ENCODE measurements at places on chromosomes 11 and 22.

DNA sequence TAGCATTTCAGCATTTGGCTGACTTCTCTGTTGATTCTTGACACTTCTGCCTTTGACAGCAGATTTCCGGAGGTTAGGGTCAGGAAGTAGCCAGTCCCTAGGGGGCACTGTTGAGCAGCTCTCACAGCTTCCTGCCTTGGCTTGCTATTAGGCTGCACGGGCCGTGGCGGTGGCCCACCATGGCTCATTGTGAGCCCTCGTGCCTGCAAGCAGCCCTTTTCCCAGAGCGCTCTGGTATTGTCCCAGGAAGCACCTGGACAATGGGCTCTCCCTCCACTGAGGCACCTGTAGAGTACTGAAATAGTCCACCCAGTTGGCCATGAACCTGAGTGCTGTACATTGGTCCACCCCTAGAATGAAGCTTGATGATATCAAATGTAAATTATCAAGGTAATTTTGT, 100.2 kb upstream of the GAL start:
- no peak for DNase-seq

- peak; percentile 51 for DNase-seq
These were observed 101.8 kb downstream of the USP35 start for GRCh38 chr11:78290293-78291176.

DNA sequence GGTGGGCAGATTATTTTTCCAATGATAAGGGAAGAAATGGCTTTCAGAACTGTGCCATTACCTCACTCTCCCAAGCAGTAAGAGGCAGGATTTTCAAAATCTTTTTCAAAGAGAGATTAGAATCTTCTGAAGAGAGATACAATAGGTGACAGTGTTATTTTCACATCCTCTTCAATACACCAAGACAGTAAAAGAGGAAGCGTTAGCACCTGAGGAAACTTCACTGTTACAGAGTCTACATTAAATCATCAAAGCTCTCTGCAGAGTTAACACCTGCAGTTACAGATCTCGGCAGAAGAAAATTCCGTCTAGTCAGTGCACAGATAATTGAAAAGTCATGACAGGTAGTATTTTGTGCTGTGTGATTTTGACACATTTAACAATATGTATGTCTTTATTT, 144.9 kb downstream of the PGR start:
- DNase-seq: no peak

DNA sequence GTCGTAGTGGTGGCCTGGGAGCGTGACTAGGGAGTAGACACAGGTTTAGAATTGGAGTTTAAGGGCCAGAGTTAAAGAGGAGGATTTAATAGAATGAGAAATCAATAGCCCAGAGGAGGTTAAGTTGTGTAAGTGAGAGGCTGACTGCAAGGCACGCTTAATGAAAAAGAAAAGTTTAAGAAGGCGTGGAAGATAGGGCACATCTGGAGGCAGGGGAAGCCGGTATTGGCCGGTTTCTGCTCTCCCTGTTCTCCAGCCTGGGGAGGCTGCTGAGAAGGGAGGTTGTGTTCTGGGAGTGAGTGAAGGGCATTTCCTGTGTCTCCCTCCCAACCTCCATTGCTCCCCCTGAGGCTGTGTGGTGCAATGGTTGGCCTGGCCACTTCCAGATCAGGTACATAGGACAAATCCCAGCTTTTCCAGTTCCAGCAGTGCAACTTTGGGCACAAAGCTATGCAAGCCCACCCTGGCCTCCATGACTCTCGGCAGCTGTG, 6.3 kb downstream of the GRIK4 start:
- no peak for DNase-seq

- DNase-seq: no peak
These were observed 38.0 kb upstream of the PICALM start for GRCh38 chr11:86106916-86107315.

DNA sequence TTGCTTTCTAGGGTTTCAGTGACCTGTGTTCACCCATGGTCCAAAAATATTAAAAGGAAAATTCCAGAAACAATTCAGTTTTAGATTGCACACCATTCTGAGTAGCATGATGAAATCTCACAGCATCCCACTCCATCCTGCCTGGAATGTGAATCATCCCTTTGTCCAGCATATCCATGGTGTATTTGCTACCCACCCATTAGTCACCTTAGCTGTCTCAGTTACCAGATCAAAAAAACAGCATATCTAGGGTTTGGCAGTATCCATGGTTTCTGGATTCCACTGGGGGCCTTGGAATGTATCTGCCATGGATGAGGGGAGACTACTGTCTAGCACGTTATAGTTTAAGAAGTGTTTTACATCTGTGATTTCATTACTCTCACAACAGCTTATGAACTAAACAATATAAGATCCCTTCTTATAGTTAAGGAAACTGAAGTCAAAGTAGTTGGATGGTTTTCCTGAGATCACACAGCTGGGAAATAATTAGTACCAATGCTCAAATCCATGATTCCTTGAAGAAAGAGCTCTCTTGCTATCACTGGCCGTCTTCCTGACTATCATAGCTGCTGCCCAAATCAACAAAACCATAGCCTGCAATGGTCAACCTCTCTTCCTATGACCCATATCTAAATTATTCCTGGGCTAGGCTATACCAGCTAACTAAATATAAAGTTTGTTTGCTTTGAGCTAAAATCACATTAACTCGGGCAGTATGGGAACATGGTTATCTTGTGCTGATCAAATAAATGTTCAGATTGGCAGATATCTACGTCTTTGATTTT, 122.6 kb downstream of the MICAL2 start:
- DNase-seq: no peak

DNA sequence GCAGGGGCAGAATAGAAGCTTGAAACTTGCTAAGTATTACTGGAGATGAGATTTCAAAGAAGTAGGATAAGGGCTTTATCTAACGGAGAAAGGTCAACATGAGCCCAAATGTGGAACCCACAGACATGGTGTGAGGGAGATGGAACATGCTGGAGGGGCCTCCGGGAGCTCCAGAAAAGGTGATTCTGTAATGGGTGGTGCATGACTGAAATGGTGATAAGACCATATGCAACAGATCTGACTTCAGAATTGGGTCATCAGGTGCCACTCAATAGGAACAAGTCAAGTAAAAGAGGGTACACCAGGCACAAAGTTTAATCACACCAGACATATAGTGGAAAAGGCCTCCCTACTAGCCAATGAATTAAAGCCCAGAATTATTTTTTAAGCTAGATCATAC, 7.9 kb upstream of the CEP295 start:
- DNase-seq: no peak

DNA sequence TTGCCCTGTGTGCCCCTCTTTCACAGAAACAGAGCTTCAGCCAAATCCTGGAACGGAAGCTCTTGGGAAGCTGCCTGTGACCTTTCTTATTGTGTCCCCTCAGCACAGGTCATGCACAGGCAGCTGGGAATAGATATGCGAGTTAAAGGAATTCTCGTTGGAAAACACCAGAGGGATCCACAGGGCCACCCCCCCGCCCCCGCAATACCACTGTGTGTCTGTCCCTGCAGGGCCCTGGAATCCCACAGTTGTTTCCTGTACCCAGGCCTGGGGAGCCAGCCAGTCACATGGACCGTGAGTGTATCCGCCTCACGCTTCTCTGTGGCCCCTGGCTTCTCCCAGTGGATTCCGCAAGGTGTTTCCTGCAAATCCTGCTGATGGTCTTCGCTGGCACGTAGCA, 29.0 kb downstream of the TIMP3 start:
- no peak for DNase-seq

GRCh38 chr11:27997344-27997743, 110.6 kb downstream of the KIF18A start:
- DNase-seq: no peak

DNA sequence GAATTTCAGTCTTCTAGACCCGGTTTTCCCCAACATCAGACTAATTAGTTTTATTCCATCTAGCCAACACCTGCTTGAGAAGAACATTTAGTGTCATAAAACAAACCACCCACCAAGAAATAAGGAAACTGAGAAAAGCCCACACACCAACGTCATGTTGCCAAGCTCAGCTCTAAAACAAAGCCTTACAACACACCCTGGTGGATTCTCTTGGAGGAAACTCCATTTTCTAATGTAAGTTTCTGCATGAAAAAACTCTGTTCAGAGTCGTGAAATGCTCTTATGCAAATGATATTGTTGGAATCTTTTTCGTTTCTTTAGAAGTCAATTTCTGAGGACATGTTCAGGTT, 105.0 kb upstream of the RAG2 start:
- no peak for DNase-seq

- DNase-seq: no peak
These were observed 111.6 kb upstream of the BMAL1 start for GRCh38 chr11:13166036-13166435.

DNA sequence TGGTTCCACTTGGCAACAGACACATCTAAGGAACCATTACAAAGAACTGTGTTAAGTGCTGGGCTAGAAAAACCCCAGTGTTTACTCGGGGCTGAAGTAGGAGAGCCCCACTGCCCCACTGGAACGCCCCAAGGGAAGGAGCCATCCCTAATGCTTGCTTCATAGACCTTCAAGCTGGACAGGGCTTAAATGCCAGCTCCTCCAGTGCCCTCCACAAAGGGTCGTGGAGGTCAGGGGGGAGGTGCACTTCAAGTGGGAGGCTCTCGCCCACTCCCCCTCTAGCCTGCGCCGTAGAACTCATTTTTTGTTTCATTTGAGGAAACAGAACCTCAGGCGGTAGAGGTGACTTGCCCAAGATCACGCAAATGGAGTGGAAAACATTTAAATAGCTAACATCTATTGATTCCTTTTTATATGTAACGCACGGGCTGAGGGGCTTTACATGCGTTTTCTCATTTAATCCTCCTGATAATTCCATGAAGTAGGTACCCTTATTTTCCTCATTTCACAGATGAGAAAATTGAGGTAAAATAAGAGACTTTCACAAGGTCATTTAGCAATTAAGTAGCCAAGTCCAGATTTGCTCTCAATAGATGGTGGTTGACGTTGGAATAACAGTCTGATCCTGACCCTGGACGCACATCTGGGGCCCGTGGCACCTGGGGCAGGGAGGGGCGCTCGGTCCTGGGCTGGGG, 545 bp upstream of the ZDHHC13 start:
- DNase-seq: no peak

- no peak for DNase-seq
These were observed 2.8 kb upstream of the TSPO start for GRCh38 chr22:43148581-43148980.

GRCh38 chr22:19892257-19892879, 37.7 kb upstream of the GNB1L start:
- no peak for DNase-seq

GRCh38 chr11:73940801-73941570, 9.8 kb upstream of the DNAJB13 start:
- no peak for DNase-seq

GRCh38 chr11:71176812-71177211, 75.6 kb downstream of the SHANK2 start:
- DNase-seq: no peak

- no peak for DNase-seq
These were observed 11.3 kb downstream of the MAML2 start for GRCh38 chr11:96331699-96332116.

GRCh38 chr11:127644366-127644765, 643.8 kb upstream of the KIRREL3 start:
- DNase-seq: no peak

DNA sequence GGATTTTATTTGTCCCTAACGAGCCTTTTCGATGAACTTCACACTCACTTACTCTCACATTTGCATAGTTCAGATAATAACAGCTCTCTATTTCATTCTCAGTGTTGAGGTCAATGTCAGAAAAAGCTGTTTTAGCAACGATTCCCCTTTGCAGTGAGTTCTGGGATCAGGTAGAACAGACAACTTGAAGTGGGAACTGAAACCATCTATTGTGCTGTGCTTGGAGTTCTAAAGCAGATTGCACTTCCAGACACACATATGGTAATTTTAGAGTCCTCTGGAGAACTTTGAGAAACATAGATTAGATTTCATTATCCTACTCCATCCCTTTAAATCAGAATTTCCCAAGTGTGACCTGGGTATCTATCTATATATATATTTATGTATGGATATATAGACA, 124.6 kb upstream of the BLID start:
- DNase-seq: no peak

DNA sequence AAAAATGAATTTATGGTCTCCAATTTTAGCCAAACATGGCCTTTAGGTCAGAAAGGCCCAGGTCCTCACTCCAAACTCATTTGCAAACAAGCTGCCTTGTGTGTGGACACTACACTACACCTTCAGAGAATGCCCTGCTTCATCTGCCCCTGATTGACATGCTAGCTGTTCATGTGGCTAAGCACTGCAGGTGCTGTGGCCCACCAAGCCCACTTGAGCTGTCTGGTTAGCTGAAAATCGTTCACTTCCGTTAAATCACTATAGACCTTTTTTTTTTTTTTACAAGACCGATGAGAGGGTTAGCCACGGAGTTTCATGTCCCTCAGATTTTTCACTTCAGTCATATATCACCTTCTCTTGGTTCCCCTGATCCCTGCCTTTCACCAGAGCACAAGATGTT, 39.3 kb downstream of the NF2 start:
- no peak for DNase-seq

GRCh38 chr11:22177186-22177585, 15.7 kb upstream of the ANO5 start:
- no peak for DNase-seq

DNA sequence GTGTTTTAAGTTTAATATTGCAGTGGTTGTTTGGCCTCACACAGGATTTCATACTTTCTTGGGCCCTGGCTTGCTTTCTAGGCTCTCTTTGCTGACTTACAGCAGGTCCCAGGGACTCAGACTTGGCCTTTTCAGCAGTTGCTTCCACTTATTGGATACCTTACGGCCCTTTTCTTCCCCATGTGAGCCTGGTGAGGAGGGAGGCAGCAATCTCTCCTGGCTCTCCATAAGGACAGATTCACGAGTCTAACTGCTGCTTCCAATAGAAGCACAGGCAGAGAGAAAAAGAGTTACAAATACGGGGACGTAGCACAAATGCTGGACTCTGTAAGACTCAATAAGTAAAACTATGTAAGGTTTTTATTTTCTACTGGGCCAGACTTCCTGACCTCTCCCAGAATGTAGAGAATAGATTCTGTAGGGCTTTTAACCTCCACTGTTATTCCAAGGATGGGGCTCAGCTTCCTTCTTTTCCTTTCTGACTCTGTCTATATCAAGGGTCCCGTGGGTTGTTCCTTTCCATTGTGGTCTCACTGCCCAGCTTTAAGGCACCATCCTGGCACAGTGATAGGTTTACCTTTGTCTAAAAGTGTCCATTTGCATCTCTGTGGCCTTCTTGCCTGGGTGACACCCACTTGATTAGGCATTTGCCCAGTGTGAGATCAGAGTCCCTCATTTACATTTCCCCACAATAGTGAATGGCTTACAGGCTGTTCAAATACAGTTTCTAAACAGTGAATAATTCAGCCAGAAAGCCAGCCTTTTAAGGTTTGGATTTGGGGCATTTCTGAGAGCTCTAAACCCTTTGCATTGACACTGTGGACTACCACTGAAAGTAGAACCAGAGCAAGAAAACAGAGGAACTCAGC, 92.8 kb downstream of the RASSF10 start:
- no peak for DNase-seq

- DNase-seq: no peak
These were observed 46.4 kb downstream of the MCM5 start for GRCh38 chr22:35446365-35446764.

- DNase-seq: no peak
These were observed 7.3 kb upstream of the SSTR3 start for GRCh38 chr22:37219533-37219932.
